ENCODE measurements at places on chromosomes 6 and 20.
A peak's percentile ranks its signal among the peaks of the same experiment; 100 is the strongest.

- no peak for DNase-seq
These were observed 16.5 kb upstream of the RBPJL start for GRCh38 chr20:45289942-45290676.

GRCh38 chr6:16669227-16669626, 92.0 kb downstream of the ATXN1 start:
- DNase-seq = no peak

GRCh38 chr6:143937668-143937970, 70.4 kb downstream of the PLAGL1 start:
- DNase-seq = no peak

DNA sequence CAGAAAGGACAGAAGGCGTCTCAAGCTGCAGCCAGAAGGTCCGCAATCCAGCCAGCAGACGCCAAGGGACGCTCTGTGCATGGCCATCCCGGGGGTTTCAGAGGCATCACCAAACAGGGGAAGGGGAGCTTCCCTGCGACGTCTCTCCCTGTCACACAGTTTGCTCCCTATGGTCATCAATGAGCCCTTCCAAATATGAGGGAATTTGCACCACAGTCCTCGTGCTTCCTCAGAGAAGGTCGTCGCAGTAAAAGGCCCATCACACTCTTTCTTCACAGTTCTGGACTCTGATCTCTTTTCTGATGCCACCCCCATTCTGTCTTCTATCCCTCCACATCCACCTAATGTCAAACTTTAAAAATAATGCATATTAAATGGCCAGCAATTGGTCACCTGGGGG, 10.2 kb upstream of the FOXC1 start:
- no peak for DNase-seq

DNA sequence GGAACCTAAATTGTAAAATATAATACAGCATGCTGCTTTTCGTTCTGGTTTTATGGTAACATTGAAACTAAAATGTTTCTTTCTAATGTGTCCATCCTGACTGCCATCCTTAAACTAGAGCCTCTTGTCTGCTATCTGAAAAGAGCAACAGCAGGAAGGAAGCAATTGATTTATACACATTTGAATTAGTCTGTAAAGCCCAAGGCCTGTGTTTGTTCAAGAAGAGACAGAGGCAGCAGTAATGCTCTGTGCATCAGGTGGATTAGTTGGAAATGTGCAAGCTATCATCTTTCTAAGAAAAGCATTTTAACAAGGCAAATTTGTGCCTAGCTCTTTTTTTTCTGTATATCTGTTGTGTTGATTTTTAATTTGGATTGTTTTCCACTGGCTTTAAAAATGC, 128.6 kb downstream of the SCAF8 start:
- no peak for DNase-seq

DNA sequence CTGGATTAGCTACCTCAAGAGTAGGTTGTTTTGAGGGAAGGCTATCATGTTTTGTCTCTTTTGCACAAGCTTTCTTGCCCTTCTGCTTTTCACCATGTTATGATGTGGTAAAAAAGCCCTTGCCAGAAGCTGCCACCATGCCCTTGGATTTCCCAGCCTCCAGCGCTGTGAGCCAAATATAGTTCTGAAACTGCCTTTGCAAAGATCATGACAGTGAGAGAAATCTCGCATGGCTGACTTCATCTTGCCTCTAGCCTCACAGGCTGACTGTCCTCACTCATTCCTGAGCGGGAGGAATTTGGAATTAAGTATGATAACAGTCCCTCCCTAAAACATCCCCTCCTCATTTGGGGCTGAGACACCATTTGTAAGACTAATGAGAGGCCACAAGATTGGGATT, 207.7 kb downstream of the BTBD9 start:
- no peak for DNase-seq

DNA sequence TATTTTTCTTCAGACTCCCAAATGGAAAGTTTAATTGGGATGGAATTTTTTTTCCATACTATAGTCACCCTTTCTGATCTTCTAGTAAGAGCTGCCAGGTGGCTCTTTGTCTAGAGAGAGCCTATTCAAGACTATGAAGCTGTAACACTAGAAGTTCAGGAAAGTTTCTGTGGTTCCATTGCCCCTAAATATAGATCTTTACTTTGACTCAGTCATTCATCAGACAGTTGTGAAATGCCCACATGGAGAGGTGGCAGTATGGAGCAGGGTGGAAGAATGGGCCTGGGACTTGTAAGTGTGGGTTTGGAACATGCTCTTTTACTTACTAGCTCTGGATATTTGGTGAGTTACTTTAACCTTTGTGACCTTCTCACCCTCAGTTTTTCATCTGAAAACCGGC, 87.8 kb downstream of the CTNNBL1 start:
- no peak for DNase-seq

DNA sequence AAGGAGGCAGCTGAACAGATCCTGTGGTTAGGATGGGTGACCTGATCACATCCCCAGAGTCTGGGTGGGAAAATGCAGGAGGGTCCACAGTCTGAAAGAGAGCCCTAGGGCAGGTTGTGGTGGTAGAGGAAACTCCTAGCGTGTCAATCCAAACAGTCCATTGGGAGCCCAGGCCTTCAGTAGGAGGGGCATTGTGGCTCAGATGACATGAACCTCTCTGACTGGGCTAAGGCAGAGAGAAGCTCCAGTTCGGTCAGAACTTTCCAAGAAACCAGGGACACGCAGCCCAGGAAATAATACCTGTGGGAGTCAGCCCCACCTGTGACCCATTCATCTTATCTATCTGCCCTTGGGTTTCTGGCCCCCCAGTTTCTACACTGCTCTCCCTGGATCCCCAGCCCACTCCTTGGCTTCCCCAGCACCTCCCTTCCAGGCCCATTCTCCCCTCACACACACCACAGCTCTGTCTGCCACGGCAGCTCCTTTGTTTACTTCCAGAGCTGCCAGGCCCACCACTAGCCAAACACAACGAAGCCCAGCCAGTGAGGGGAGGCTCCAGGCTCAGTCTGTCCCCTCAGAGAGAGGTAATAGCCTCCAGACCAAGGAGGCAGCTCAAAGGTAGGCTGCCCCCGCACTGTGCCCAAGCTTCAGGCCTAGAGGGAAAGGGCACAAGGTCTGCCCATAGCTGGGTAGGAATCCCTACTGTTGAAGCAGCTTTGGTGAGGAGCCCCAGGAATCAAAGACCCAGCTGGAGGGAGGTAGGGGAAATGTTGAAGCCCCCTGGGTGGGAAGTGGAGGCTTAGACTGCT, 6.2 kb downstream of the GDF5 start:
- DNase-seq = no peak

DNA sequence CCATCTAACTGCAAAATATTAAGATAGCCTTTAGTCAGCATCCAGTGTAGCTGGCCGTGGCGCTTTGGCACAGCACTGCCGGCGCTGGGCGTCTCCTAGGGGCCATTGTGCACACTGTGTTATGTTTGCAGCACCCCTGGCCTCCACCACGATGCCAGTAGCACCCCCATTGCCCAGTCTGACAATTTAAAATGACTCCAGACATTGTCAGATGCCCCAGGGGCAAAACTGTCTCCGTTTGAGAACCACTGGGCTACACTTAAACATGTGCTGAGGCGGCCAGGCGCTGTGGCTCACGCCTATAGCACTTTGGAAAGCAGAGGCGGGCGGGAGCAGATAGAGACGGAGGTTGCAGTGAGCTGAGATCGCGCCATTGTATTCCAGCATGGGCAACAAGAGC, 6.0 kb upstream of the MTG2 start:
- no peak for DNase-seq

GRCh38 chr6:115885636-115886366, 174.9 kb downstream of the FRK start:
- DNase-seq = no peak

DNA sequence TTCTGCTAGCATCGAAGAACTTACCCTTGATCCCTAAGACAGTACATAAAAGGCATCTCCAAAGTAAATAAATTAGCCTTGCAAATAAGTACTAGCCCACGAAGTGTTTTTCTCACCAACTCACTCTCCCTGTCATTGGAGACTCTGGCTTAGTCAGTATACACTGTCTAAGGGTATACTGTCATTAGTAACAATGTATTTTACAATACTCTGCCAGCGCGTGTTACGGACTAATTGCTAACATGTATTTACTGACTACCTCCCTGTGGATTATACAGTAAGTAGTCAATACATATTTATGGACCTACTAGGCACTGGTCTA, 72.1 kb downstream of the NFATC2 start:
- no peak for DNase-seq

DNA sequence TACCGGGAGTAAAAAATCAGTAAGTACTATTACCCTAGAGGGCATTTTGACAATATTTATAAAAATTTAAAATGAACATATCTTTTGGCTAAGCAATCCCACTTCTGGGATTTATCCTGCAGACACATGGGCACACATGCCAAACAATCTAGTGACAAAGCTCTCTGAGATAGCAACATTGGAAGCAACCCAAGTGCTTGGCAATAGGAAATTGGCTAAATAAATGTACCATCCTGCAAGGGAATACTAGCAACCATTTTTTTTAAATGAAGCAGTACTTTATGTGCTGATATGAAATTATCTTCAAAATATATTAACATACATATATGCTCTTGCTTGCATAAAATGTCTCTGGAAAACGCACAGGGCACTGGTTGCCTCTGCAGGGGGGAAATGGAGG, 133.8 kb downstream of the SNX5 start:
- no peak for DNase-seq

DNA sequence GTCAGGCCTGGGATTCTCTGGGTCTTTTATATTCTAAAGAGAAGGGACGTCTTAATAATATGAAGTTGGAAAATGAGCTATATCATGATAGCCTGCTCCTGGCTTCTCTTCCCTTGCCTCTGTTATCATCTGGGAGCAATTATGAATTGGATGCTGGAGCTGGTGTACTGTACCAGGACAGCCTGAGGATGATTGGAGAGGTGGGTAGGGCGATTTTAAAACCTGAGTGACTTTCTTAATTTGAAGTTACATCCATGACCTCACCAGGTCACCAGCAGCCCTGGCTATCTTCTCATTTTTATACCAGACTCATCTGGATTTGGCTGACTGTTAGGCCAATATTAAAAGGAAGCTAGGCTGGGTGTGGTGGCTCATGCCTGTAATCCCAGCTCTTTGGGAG, 317.6 kb downstream of the CLIC5 start:
- DNase-seq = no peak

- no peak for DNase-seq
These were observed 35.2 kb upstream of the BCLAF1 start for GRCh38 chr6:136324686-136325380.

DNA sequence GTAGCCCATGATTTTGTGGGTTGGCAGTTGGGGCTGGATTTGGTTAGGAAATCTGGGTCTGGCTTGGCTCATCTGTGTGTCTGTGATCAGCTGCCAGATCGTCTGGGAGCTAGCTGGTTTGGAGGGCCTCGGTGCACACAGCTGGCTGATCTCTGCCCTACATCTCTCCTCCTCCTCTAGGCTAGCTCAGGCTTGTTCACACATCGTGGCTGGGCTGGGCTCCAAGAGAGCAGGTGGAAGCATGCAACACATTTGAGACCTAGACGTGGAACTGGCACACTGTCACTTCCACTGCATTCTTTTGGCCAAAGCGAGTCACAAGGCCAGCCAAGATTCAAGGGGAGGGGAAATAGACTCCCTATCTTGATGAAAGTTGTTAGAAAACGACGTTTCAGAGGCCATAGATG, 15.9 kb downstream of the NDUFAF5 start:
- DNase-seq = peak; percentile 46

DNA sequence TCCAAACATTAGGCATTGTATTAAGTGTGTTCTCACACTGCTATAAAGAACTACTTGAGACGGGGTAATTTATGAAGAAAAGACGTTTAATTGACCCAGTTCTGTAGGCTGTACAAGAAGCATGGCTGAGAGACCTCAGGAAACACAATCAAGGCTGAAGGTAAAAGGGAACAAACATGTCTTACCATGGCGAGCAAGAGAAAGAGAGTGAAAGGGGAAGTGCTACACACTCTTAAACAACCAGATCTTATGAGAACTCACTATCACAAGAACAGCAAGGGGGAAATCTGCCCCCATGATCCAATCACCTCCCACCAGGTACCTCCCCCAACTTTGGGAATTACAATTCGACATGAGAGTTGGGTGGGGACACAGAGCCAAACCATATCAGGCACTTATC, 86.6 kb upstream of the TOP1 start:
- DNase-seq = no peak

DNA sequence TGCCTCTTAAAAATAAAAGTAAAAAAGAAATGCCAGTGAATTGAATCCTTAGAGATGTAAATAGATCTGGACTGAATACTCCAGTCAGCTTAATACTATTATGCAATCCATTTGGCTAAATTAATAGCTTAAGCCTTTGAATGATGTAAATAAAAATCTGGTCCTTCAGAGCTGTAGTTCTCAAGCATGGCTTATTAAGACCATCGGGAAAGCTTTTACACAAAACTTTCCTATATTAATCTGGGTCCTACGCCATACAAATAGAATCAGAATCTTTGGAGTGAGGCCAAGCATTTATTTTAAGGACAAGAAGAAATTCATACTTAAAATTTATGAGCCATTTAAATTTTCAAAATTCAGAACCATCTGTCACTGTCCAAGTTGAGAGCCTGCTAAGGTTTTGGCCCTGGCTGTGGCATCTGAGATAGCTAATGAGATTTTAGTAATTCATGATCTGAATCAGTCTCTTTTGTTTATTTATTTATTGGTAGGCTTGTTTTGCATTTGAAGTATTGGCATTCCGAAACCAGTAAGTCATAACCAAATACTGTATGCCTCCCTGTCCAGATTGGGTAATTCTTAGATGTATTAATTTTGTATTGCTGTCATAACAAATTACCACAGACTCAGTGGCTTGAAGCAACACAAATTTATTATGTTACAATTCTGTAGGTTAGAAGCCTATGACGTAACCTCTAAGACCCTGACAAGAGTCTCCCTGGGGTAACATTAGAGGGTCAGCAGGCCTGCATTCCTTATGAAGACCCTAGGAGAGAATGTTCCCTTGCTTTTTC, 228.1 kb upstream of the RAB32 start:
- DNase-seq = no peak

DNA sequence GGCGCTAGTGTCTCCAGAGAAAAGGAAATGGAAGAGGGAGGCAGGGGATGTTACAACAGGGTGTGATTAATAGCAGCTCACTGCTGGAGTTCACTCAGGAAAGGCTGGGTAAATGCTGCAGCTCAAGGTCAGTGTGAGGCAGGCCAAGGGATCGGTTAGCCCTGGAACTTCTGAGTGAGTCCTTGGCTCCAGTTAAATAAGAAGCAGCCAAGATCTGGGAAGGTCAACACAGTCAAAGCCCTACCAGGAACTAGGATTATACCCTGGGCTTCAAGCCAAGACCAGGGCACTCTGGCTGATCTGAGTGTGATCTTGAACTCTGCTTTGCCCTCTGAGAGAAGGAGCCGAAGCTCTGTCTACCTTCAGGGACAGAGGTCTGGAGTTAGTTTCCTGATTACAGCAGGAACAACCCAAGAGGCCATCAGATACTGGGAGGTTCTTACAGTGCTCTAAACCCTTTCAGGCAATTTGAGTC, 44.3 kb downstream of the TPD52L1 start:
- peak; percentile 60 for DNase-seq

DNA sequence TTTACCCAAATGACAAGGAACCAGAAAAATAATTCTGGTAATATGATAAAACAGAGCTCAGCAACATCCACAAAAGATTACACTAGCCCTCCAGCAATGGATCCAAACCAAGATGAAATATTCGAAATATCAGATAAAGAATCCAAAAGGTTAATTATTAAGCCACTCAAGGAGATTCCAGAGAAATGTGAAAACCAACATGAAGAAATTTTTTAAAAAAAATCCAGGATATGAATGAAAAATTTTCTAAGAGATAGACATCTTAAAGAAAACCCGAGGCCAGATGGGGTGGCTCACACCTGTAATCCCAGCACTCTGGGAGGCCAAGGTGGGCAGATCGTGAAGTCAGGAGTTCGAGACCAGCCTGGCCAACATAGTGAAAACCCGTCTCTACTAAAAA, 124.4 kb downstream of the CDK19 start:
- DNase-seq = no peak
